B cell (primary cell): ENCODE measurements at places on chromosomes 2 and 18.

DNA sequence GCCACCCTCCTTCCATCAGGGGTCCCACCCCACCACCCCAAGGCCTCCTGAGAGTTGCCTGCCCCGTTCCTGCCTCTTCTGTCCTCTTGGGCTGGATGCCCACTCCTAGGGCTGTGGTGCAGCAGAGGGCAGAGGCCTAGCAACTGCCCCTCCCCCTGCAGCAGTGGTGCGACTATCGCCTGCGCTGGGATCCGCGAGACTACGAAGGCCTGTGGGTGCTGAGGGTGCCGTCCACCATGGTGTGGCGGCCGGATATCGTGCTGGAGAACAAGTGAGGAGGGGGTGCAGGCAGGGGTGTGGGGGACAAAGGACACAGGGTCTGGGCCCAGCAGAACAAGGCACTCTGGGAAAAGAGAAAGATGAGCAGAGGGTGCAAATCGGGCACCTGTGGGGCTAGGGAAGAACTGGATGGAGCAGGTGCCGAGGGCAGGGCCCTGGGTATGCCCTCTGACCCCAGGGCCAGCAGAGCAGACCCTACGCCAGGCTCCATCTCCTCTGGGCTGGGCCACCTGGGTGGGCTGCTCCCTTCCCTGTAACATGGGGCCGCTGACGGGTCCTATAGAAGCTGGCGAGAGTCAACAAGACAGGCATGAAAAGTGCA, 1.0 kb downstream of the CHRNG start:
- DNase-seq: no peak

DNA sequence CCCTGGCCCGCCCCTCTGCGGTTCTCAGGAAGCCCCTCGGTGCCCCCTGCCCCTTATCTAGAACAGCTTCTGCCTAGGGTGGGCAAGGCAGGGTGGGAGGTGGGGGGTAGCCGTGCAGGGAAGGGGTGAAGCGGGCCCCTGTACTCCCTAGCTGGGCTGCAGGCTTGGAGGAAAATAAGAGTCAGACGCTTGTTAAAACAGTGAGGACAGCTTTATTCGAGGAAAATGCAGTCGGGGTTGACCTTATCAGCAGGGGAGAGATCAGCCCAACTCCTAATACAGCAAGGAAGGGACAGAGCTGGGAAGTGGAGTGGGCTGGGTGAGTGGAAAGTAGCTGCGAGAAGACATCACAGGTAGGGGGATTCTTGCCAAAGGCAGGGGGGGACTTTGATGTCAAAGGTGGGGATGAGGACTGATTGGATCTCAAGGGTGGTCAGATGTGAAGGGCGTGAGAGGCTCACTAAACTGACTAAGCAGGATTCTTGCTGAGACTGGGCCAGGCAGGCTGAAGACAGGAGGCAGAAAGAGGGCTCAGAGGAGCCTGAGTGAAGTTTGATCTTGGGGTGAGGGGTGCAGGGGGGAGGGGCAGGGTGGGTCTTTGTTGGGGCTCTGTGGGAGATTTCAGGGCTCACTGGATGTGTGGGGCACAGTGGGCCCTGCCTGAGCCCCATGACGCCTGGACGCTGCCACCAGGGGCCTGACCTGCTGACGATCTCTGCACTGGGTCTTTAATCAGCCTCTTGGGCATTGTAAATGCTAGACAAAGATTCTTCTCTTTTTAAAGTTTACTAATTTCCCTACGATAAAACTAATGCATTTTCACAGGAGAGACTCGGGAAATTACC, 29.9 kb downstream of the HPCAL1 start:
- DNase-seq: no peak

GRCh38 chr2:238870261-238870660, 22.4 kb downstream of the TWIST2 start:
- DNase-seq: no peak

DNA sequence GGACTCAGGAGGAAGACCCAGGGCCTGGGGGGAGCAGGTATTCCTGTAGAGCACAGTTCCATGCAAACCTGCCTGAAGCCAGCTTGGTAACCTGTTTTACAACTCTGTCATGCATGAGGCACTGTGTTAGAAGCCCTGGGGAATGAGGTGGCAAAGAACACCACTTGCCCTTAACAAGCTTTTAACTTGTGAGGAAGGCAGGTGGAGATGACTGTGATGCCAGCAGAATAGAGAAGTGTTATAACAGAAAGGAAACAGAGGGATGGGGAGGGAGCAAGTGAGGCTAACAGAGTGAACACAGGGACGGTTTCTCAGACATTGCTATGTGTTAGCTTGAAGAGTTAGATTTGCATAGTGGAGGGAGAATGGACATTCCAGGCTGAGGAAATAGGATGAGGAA, 11.5 kb upstream of the IL1A start:
- DNase-seq: no peak

- no peak for DNase-seq
Observed at GRCh38 chr2:16763056-16763455, 97.4 kb upstream of the CYRIA start.
